ENCODE measurements at places on chromosomes 4 and X.

DNA sequence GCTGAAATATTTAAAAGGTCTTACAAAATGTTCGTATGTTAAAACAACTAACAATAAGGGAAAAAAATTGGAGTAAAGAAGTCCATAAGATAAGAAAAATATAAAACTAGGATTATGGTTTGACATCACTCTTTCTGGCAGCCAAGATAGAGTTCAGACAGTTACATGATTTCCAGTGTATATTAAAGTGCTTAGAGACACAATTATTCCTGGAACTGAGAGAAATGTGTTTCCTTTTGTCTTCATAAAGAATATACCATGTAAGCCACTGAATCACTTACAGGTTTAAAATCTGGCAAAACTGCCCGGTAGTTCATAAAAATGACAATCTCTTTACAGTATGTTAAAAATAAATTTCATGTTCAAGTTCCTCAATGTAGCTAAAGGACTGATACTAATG is 538.7 kb upstream of the ATOH1 start:
- DNase-seq, result no peak

DNA sequence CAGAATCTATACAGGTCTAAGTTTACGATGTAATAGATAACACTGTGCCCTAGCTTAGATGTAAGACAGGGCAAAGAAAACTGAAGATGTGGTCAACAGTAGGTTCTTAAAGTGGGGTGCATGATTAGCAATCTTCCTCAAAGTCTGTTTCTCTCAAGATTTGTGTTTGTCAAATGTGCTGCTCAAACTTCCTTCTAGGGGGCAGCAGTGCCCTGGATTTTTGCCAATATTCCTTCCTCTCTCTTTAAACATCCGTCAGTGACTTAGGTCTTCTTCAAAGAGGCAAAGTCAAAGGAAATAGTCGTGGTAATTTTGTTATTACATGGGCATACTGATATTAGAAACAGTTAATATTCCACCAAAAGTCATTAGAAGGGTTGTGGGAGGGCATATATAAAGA is 4.2 kb upstream of the PDHA2 start:
- DNase-seq, result no peak

- DNase-seq, result no peak
Observed at GRCh38 chr4:35541146-35541887, 703.0 kb downstream of the ARAP2 start.

DNA sequence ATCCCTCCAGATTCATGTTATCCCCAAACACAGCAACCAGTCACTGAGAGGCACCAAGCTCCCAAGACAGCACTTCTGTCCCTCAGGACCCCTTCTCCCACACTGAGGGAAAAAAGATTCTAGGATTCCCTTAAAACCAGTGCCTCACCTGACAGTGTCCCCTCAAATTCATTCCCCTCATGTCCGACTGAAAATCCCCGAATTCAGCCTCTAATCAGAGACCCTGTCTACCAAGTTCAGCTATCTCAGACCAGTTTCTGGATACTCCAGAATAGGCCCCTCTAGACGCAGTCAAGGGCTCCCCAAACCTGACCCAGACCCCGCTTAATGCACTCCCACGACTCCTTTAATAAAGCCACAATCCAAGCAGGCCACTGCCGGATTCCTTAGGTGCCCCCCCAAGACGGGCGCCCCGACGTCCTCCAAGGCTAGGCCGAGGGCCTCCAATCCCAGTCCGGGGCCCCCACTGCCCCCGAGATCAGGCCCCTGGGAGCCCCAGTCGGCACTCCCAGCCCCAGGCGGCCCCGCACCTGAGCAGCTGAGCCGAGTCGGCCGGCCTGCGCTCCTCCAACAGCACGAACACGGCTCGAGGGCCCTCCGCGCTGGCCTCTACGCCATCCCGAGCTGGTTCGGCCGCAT is 457 bp downstream of the TFE3 start:
- DNase-seq, result peak; percentile 4

- DNase-seq, result no peak
Observed at GRCh38 chr4:114161809-114162208, 182.4 kb upstream of the ARSJ start.

- peak; percentile 59 for DNase-seq
Observed at GRCh38 chr4:39636531-39637184, 2.0 kb downstream of the SMIM14 start.

DNA sequence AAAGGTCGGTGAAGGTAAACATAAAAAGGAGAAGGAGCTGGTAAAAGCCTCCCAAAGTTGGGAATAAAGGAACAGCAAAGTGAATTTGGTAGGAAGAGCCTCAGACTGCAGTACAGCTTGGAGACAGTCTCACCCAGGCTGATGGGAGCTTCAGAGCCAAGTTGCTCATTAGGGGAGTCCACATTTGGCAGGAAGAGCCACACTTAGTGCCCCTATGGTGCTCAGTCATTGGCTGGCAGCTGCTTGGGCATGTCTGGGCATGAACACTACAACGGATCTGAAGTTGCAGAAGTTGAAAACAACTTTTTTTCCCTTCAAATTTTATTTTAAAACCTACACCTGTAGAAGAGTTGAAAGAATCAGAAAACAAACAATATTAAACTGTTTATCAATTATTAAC is 2497.3 kb downstream of the ARAP2 start:
- no peak for DNase-seq

GRCh38 chr4:139978692-139979091 is 175.3 kb downstream of the MAML3 start:
- DNase-seq, result no peak

DNA sequence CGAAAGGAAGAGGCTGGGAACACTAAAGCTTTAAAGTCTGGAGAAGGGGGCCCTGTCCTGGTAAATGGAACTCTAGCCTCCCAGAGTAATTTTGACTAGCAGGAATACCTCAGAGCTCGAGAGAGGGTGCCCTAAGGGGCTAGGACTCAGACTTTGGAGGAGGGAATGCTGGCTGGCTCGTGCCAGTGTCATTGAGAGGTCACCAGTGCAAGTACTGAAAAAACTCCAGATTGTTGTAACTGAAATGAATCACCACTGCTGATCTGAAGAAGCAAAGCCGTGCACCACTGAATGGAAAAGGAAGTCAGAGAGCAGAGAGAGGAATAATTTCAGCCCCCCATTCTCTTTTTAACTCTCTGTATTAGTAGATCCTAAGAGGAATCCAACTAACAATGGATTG is 690.2 kb downstream of the FAT4 start:
- no peak for DNase-seq

DNA sequence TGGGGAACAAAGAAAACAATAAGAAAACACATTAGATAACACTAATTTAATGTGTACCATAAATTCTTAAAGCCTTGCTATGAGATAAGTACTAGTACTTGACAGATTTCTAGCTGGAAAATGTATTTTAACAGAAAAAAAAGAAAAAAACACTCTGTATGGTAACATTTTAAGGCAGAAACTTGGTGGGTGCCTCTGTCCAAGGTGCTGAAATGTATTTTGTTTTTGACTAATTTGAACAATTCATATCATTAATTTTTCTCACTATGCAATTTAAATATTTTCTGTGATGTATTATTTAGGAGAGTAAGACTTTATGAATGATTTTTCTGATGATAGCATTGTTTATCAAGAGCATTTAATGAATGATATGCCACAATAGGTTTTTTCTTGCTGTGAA is 107.5 kb downstream of the GABRG1 start:
- no peak for DNase-seq

DNA sequence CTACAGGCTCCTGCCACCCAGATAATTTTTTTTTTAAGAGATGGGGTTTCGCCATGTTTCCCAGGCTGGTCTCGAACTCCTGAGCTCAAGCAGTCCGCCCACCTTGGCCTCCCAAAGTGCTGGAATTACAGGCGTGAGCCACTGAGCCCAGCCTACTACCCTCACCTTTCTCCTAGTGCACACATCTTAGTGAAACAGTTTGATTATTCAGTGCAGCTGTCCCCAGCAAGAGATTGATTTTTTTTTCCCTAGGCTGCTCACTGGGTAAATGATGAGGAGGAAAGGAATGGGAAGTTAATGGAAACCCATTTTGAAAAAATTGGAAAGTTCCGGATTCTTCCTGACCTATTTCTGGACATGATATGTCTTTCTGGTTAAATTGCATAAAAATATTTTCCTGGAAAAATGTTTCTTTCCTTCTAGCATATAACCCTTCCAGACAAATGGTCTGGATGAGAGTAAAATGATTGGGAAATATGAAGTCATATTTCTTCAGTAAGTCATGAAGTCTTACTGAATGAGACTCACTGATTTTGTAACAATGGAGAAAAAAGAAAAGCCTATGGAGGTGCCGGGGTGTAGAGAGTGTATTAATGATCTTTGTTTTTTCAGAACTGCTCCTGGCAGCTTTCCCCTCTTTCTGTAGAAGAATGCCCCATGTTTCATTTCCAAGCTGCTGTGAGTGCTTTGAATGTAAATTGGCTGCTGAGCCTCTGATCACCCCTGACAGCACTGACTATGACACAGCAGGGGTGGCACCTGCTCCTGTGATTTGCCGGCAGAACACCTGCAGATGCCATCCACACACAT is 19.5 kb upstream of the ZNF41 start:
- no peak for DNase-seq

DNA sequence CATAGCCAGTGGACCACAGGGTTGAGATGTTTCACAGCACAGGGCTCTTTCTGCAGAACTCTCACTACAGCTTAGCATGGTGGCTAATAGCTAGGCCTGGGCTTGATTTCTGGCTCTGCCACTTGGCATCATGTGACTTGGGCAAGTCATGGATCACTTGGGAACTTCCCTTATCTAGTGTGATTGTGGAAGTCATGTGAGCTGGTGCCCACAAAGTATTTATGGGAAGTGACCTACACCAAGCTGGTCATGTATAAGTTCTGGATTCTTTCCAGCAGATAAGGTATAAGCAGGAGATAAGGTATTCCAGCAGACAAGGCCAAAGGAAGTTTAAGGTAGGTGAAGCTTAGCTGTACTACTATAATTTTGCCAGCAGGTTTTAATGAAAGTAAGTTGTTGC is 61.0 kb downstream of the REELD1 start:
- no peak for DNase-seq

- DNase-seq, result no peak
Observed at GRCh38 chr4:14458463-14458862, 543.8 kb upstream of the CPEB2 start.

DNA sequence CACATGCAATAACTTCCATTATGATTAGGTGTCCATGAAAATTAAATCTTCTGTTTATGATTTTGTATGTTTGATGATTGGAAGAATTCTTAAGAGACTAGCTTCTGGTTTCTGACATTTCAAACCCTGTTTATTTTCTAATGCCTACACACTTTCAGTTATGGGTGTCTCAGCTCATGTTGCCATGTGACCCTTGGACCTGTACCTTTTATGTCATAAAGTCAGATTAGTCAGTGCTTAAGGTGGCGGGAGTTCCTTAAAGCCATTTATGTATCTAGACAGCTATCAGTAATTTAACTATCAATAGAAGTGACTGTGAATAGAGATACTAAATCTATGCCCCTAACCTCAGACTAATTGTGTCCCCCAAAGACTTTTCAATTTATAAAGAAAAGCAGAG is 155.6 kb downstream of the GBA3 start:
- DNase-seq, result no peak

DNA sequence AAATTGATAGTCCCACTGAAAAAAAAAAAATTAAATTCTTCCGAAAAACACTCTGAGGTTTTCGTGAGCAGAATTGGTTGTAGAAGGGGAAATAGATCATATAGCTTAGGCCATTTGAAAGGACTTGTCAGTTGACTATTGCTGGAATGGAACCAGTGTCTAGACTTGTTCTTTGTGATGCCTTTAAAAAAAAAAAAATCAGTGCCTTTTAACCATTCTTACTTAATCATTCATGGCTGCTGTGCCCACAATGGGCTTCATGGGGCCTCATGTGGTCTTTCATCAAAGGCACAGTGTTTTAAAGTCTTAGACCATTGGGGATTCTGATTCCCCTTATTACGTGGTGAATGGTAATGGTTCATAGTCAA is 139.3 kb downstream of the AFF1 start:
- no peak for DNase-seq

Data from stimulated activated effector memory CD8-positive, alpha-beta T cell treated with anti-CD3 and anti-CD28 coated beads, Interleukin-12 subunit alpha, Interleukin-12 subunit beta, amount 100 ng/mL, for 72 hours (primary cell).